Brain pericyte (primary cell): ENCODE measurements at places on chromosomes 11 and 22.

GRCh38 chr11:122656631-122657101 lies 1.1 kb downstream of the UBASH3B start:
- DNase-seq, result no peak

DNA sequence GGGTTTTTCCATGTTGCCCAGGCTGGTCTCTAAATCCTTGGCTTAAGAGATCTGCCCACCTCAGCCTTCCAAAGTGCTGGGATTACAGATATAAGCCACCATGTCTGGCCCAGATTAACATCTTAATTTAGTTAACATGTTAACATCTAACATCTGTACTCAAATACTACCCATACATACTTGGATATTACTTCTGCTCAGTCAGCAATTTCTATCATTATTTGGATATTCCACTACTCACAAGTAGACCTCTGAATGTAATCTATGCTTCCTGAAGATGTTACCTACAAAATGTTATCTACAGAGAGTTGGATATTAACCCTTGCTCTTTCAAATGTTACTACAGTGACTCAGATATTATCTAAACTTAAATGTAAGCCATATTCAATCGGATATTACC lies 4.0 kb downstream of the CCKBR start:
- DNase-seq, result no peak

DNA sequence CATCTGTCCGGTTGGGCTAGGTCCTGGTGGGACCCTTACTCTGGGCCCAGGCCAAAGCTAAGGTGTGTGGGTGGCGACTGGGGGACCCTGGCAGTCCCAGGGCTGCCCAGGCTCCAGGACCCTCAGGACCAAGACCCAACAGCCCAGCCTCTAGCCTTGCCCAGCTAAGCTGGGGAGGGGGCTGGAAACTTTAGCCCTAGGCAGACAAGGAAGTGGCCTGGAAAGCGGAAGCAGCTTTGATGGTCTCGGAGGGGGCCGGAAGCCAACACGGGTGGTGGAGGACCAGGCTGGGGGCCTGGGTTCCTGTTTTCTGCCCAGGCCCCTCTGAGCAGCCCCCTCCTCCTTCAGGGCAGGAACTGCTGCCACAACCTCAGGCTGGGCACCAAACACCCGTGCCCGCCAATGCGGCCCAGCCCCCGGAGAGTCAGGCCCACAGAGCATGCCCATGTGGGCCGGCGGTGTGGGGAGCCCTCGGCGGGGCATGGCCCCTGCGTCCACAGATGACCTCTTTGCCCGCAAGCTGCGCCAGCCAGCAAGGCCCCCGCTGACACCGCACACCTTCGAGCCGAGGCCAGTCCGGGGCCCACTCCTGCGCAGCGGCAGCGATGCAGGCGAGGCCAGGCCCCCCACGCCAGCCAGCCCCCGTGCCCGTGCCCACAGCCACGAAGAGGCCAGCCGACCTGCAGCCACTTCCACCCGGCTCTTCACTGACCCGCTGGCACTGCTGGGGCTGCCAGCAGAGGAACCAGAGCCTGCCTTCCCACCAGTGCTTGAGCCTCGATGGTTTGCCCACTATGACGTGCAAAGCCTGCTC lies 2.8 kb downstream of the SIPA1 start:
- no peak for DNase-seq

- DNase-seq, result no peak
Measured at GRCh38 chr22:37043828-37044538, 7.6 kb upstream of the KCTD17 start.

- DNase-seq, result no peak
Measured at GRCh38 chr11:103112364-103112763, 3.1 kb downstream of the DYNC2H1 start.

- DNase-seq, result no peak
Measured at GRCh38 chr11:75524665-75525432, 892 bp downstream of the GDPD5 start.

GRCh38 chr11:118436639-118437207 lies 431 bp downstream of the KMT2A start:
- no peak for DNase-seq

DNA sequence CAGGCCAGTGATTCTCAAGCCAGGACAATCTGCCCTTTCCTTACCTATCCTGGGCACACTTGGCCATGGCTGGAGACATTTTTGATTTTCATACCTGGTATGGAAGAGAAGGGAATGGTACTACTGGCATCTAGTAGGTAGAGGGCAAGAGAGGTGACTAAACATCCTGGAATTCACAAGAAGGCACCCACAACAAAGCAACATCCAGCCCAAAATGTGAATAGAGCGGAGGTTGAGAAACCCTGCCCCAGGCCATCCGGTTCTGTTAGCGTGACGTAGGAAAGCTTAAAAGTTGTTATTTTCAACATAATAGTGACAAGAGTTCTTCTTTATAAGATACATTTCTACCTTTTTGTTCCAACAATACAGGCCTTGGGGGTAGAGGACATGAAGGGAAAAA lies 114.9 kb upstream of the ALX4 start:
- DNase-seq, result no peak

GRCh38 chr11:70220920-70221319 lies 17.8 kb downstream of the FADD start:
- DNase-seq, result no peak

DNA sequence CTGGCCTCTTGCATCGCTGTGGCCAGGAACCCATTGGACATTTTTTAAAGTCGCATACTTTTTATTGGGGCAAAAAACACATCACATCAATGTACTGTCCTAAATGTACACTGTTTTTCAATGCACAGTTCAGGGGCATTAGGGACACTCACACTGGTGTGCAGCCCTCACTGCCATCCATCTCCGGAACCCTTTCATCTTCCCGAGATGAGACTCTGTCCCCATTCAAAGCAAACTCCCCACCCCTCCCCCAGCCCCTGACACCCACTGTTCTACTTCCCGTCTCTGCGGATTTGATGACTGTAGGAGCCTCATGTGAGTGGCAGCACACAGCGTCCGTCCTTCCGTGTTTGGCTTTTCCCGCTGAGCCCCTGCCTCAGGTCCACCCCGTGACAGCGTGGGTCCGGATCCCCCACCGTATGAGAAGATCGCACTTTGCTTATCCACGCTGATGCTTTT lies 41.8 kb upstream of the TH start:
- DNase-seq, result no peak

- no peak for DNase-seq
Measured at GRCh38 chr11:13538044-13538443, 42.2 kb upstream of the PTH start.

GRCh38 chr11:69822676-69823494 lies 3.7 kb upstream of the FGF3 start:
- no peak for DNase-seq

DNA sequence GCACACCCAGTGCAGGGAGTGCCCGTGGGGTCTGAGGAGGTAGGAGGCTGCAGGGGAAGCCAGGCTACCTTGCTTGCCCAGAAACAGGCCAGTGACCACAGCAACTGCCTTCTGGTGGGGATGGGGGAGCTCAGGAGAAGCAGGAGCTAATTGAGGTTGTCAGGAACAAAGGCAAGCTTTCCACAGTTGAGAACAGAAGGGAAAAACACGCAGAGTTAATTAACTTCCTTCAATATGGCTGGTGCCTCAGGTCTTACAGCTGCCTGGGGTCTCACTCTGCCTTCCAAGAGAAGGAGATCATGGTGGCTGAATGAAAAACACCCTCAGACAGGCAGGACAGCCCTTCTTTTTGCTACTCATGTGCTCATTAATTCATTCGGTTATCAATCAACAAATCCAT lies 127.9 kb upstream of the SYT13 start:
- no peak for DNase-seq

DNA sequence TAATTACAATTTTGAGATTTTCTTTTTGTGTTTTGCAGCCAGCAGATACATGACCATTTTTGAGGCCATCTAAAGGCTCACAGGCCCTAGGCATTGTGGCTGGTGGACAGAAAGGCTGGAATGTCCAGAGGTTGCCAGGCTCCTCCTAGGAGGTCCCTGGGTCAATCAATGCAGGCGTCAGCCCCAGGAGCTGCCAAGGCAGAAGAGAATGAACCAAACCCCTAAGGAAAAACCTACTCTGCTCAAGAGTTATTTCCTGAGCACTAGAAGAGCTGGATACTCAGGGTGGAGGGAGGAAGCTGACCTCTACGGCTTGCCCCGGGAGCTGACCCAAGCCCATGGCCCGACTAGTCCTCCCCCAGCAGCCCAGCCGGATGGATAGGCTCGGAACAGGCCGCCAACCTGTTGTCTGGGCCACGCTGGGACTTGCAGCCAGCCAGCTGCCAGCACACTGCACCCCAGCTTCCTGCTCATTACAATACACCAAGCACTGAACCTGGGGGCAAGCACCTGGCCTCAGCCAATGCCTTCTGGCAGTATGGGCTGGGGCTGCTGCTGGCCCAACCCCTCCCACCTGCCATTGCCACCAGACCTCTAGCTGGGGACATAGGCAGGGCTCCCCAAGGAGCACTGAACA lies 5.7 kb upstream of the SCGB1A1 start:
- no peak for DNase-seq

DNA sequence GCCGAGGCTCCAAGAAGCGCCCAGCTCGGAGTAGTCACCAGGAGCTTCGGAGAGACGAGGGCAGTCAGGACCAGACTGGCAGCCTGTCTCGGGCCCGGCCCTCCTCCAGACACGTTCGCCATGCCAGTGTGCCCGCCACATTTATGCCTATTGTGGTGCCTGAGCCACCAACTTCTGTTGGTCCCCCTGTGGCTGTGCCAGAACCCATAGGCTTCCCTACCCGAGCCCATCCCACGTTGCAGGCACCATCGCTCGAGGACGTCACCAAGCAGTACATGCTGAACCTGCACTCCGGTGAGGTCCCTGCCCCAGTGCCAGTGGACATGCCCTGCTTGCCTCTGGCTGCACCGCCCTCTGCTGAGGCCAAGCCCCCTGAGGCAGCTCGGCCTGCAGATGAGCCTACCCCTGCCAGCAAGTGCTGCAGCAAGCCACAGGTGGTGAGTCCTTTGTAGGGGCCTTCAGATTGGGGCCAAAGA lies 3.4 kb downstream of the ARHGEF17 start:
- DNase-seq, result no peak

DNA sequence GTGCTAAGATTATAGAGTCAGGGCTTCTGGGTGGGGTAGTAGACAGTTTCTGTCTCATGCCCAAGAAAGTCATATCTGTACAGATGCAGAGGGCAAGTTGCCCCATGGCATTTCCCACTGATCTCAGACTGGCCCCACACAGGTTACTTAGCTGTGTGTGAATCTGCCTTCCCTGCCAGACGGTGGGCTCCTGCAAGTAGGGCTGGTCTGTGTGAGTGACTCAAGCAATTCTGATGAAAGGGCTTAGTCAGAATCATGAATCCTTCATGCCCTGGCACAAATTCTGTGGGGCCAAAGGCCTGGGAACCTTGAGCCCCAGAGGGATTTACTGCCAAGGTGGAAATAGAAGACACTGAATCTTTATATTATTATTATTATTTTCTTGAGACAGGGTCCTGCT lies 30.4 kb downstream of the USH1C start:
- DNase-seq, result no peak

- no peak for DNase-seq
Measured at GRCh38 chr11:122874991-122875390, 7.6 kb upstream of the JHY start.
